ENCODE measurements at places on chromosomes 7 and 10. TPM values are rescaled to one million over a fixed set of nuclear protein-coding genes. Genes with fewer than 3 reads are reported as not detected.

Gene GARIN1A
- total RNA-seq: 0.33 TPM

Gene CROT
- 13.4 TPM for total RNA-seq

Gene CCDC7
- 8.7 TPM for total RNA-seq

Gene PPP1R3A
- total RNA-seq: not detected

Gene SH2D4B
- not detected for total RNA-seq
